ENCODE measurements at places on chromosomes 7 and 10.

DNA sequence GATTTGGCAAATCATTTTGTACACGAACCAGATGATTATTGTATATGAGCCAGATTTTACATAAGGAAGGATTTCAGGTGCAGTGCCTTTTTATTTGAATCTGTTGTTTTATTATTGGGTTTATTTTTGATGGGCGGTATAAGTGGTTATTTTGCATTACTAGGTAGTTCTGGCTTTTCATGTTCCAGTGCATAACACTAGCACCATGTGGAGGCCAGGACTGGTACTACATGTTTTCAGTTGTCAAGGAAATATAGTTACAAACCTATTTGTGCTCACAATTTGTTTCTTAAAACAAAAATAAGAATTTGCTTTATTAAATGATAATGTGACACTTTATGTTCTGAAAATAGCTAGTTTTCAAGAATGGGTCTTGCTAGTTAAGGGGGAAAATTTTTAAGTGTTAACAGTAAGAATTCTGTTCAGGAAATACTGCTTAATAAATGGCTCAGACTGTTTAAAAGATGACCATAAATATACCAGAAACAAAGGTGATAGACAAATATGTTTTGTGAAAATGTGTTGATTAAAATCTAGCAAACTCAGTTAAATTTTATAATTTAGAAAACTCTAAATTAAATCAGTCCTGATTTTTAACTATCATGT lies 7.1 kb upstream of the SEMA3E start:
- no peaks in the 10 kb centered on the region for H3K4me1 ChIP-seq
- no peaks in the 10 kb centered on the region for H3K27me3 ChIP-seq
- H3K27ac ChIP-seq: no peak overlapping the region
- H3K36me3 ChIP-seq: no peaks in the 10 kb centered on the region
- no peak for DNase-seq

DNA sequence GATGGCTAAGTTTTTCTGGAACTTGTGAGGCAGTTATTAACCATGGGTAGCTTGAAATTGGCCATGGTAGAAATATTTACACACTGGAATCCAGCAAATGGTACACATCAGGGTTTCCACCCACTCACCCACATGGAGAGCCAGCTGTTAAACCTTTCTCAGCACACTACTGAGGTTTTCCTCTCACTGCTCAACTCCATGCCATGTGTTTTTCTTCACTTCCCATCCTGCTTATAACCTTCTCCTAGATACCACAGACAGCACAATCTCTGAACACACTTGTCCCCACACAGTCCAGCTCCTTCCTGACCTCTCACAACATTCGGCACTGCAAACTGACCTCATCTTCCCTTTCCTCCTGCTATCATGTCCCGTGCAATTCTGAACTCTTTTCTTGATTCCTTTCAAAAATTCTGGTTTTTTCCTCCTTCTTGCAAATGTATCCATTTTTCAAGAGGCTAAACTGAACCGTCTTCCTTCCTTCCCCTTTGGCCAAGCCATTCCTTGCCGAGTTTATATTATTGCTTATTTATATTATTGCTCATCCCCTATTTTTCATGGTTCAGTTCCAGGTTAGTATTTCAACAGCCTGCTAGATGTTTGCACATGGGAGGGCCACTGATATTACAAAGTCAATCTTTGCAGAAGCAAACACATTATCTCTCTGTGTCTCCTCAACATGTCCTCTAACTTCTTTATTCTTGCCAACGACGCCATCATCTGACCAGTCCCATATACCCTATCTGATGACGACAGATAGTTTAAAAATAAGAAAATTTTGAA lies 606.4 kb downstream of the SORCS1 start:
- H3K27me3 ChIP-seq: no peaks in the 10 kb centered on the region
- no peaks in the 10 kb centered on the region for H3K36me3 ChIP-seq
- H3K4me3 ChIP-seq: no peak overlapping the region
- DNase-seq: no peak

DNA sequence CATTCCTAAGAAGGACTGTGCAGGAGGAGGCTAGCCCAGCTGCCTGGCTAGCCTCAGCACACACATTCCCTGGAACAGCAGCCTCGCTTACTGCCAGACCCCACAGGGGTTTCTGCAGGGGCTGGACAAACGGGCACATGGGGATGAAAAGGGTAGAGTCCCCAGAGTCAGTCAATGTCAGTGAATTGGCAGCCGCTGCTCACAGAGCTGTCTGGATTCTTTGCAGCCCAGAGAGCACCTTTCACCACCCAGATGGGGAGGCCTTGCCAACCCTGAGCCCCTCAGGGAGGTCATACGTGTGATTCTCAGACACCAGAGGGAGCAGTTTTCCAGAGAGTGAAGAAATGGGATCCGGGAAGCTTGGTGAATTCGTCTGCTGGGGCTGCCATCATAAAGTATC lies 143.3 kb downstream of the KCNMA1 start:
- H3K36me3 ChIP-seq: no peaks in the 10 kb centered on the region
- H3K27ac ChIP-seq: no peak overlapping the region
- no peak for DNase-seq
- no peak overlapping the region for H3K4me3 ChIP-seq

GRCh38 chr7:43123457-43123856 lies 11.0 kb downstream of the HECW1 start:
- no peak for DNase-seq
- no peaks in the 10 kb centered on the region for H3K36me3 ChIP-seq
- no peaks in the 10 kb centered on the region for H3K27me3 ChIP-seq
- H3K4me1 ChIP-seq: no peaks in the 10 kb centered on the region
- H3K27ac ChIP-seq: no peak overlapping the region

DNA sequence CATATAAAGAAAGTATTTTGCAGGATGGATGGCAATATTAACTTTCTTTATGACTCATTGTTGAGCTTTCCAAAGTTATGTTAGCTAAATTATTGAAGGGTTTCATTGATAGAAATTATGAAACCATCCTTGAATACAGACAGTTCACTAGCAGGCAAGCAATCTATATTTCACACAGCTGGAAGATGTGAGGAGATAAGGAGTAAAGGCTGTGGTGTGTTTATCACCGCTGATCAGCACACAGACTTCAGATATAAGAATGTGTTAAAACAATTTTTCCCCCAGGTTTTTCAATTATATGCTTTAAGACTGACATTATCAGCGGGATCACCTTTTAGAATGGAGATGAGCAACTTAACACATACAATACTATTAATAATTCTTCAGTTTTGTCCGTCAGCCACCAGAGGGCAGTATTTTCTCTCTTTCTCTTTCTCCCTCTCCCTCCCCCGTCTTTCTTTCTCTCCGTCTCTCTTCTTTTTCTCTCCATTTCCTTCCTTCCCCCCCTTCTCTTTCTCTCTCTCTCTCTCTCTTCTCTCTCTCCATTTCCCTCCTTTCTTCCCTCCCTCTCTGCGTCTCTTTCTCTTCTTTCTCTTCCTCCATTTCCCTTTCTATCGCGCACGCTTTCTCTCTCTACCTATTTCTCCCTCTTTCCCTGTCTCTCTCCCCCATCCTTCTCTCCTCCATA lies 62.9 kb upstream of the FAM171A1 start:
- H3K4me3 ChIP-seq: peak overlapping the region; percentile 43
- no peak overlapping the region for H3K27ac ChIP-seq
- no peaks in the 10 kb centered on the region for H3K27me3 ChIP-seq
- DNase-seq: no peak

- H3K4me1 ChIP-seq: no peaks in the 10 kb centered on the region
- H3K4me3 ChIP-seq: no peak overlapping the region
- DNase-seq: no peak
- no peak overlapping the region for H3K27ac ChIP-seq
Observed at GRCh38 chr7:95730493-95731280, 41.7 kb upstream of the DYNC1I1 start.

DNA sequence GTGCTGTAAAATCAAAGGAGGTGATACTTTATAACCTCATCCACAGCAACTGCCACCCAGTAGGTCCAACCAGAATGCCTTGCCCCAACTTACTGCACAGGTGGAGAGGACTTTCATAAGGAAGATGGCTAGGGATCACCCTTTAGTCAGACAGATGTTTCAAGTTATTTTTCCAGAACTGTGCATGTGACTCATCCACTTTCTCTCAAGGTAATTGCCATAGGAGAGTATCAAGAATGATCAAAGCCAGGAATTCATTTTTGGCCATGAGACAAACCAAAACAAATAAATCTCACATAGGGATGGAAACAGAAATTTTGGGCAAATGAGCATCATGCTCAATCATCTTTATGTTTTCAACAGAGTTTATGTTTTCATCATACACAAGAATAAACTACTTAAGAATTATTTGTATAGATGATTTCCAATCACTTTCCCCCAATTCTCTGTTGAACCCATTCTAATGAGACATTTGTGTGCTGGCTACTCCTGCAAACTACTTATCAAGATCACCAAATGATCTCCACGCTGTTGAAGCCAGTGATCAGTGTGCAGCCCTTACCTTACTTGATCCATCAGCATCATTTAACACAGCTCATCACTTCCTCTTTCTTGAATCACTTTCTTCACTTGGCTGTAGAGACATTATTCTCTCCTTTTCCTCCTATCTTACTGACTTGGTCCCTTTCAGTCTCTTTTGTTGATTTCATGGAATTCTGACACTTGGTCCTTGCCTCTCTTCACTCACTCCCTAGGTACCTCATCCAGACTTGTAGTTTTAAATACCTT lies 74.0 kb downstream of the SLC16A9 start:
- H3K36me3 ChIP-seq: no peaks in the 10 kb centered on the region
- no peak overlapping the region for H3K4me3 ChIP-seq
- H3K4me1 ChIP-seq: no peaks in the 10 kb centered on the region
- H3K27ac ChIP-seq: no peak overlapping the region

GRCh38 chr10:87753995-87754866 lies 63.8 kb downstream of the ATAD1 start:
- no peaks in the 10 kb centered on the region for H3K36me3 ChIP-seq
- no peaks in the 10 kb centered on the region for H3K4me1 ChIP-seq
- no peak for DNase-seq
- H3K27me3 ChIP-seq: no peaks in the 10 kb centered on the region
- no peak overlapping the region for H3K27ac ChIP-seq

GRCh38 chr10:60521974-60522405 lies 132.3 kb upstream of the ANK3 start:
- H3K36me3 ChIP-seq: no peaks in the 10 kb centered on the region
- H3K27me3 ChIP-seq: no peaks in the 10 kb centered on the region
- H3K27ac ChIP-seq: no peak overlapping the region
- no peak overlapping the region for H3K4me3 ChIP-seq
- DNase-seq: no peak

GRCh38 chr7:30984359-30985107 lies 20.8 kb downstream of the GHRHR start:
- peaks cover 3% of the 10 kb centered on the region for H3K4me1 ChIP-seq
- no peak overlapping the region for H3K4me3 ChIP-seq
- H3K27me3 ChIP-seq: no peaks in the 10 kb centered on the region
- H3K27ac ChIP-seq: no peak overlapping the region

GRCh38 chr10:29946953-29947700 lies 112.3 kb downstream of the JCAD start:
- H3K4me3 ChIP-seq: no peak overlapping the region
- no peaks in the 10 kb centered on the region for H3K36me3 ChIP-seq
- H3K27me3 ChIP-seq: no peaks in the 10 kb centered on the region
- no peak for DNase-seq
- peaks cover 8% of the 10 kb centered on the region for H3K4me1 ChIP-seq

DNA sequence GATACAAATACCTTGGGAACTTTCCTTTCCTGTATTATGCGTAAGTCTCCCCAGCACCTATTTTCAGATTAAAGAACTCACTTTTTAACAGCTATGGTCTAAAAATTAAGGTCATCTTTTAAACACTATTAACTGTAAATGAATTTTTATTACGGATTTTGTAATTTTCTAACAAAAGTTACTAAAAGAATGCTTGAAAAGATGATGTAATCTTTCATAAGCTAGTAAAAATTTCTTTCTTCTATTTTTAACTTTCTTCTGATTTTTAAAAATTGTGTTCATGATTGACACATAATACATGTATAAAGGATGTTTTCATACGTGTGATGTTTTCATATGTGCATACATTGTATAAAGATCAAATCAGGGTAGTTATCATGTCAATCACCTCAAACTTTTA lies 291.2 kb upstream of the MBL2 start:
- H3K4me3 ChIP-seq: no peak overlapping the region
- no peaks in the 10 kb centered on the region for H3K4me1 ChIP-seq
- no peaks in the 10 kb centered on the region for H3K27me3 ChIP-seq
- no peak for DNase-seq
- no peaks in the 10 kb centered on the region for H3K36me3 ChIP-seq

- peak; percentile 63 for DNase-seq
- no peak overlapping the region for H3K27ac ChIP-seq
- H3K36me3 ChIP-seq: no peaks in the 10 kb centered on the region
- no peaks in the 10 kb centered on the region for H3K27me3 ChIP-seq
- H3K4me3 ChIP-seq: no peak overlapping the region
- H3K4me1 ChIP-seq: peaks cover 47% of the 10 kb centered on the region
Observed at GRCh38 chr7:36264123-36264801, 111.2 kb downstream of the EEPD1 start.

DNA sequence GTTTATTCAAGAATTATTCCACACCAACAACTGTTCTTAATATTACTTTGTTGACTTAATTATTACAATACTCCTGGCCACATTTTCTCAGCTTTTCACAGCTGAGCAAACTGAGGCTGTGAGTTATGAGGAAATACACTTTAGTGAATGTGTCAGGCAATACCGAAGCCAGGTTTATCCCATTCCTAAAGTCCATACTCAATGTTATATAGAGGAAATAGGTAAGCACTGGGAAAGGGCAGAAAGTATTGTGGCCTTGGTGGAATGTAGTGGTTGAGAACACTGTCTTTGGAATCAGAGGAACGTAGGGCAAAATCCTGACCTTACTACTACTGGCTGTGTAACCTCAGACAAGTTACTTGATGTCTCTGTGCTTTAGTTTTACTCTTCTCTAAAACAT lies 110.8 kb downstream of the CD36 start:
- no peak overlapping the region for H3K4me3 ChIP-seq
- no peak for DNase-seq

DNA sequence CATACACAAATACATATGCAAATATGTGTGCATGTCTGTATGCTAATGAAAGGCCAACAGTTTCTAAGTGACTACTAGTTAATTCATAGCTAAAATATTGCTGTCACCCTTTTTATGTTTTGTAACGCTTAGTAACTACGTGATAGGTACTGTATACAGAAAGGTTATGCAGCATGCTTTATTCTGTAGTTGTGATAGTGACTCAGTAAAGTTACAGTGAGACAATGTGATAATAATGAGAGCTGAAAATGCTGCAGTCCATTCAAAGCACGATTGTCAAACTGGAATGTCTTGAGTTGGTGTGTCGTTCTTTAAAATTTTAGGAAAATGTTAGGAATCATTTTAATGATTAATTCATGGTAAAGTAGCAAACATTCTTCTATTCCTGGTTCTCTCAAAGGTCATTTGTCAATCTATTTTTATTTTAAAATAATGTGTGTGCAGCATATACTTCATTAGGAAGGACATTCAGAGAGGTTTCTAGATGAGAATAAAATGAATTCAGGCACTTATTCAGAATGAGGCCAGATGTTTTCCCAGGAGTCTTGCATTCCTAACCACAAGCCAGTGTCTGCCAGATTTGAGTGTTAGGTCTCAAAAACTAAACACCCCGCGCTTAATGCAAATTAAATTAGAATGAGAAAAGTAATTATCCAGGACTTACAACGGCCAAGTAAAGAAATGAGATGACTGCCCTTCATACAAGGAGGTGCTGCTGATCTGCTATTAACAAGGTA lies 408.8 kb upstream of the FZD8 start:
- H3K27me3 ChIP-seq: no peaks in the 10 kb centered on the region
- no peaks in the 10 kb centered on the region for H3K4me1 ChIP-seq
- no peaks in the 10 kb centered on the region for H3K36me3 ChIP-seq
- no peak overlapping the region for H3K27ac ChIP-seq
- DNase-seq: no peak

- no peak for DNase-seq
- no peak overlapping the region for H3K4me3 ChIP-seq
- H3K27me3 ChIP-seq: no peaks in the 10 kb centered on the region
- no peak overlapping the region for H3K27ac ChIP-seq
- no peaks in the 10 kb centered on the region for H3K4me1 ChIP-seq
Observed at GRCh38 chr7:142139597-142140400, 28.3 kb downstream of the MGAM2 start.
